CD4-positive, alpha-beta T cell treated with Interleukin-12 subunit alpha and Interleukin-12 subunit beta, for 1 hour (primary cell): ENCODE measurements at places on chromosomes 11 and 22.
A peak's percentile ranks its signal among the peaks of the same experiment; 100 is the strongest.

GRCh38 chr11:74004759-74005615 is 3.9 kb downstream of the UCP3 start:
- DNase-seq = peak; percentile 90

DNA sequence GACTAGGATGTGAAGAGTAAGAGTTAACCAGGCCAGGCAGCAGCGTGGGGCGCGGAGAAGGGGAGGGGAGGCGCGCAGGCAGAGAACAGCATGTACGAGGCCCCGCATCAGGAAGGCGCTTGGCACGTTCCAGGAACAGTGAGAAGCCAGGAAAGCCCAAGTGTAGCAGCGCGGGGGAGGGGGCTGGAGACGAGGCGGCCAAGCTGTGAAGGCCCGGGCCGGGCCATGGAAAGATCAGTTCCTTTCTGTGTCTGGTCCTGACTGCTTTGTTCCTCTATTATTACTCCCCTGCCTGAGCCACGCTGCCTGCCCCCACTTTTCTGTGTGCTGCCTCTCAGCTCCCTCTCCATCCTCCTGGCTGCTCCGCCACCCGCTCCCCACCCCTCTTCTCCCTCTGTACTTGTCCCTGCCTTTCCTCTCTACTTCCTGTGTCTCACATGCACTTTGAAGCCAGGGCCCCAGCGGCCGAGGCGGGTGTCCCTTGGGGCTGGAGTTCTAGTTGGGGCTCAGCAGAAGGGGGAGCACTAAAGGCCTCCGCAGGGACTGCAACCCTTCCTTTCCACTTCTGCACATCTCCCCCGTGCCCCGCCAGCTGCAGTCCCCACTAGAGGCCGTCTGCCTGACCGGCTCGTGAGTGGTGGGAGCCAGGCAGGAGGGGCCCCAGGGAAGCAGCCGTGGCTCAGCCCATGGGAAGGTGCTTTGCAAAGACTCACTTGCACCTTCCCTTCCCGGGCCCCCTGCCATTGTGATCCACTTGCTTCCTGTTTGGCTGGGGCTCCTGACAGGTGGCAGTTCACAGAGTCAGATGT is 63.7 kb downstream of the PRDM11 start:
- no peak for DNase-seq

- DNase-seq = peak; percentile 42
Observed at GRCh38 chr11:66068923-66069714, 953 bp upstream of the PACS1 start.

DNA sequence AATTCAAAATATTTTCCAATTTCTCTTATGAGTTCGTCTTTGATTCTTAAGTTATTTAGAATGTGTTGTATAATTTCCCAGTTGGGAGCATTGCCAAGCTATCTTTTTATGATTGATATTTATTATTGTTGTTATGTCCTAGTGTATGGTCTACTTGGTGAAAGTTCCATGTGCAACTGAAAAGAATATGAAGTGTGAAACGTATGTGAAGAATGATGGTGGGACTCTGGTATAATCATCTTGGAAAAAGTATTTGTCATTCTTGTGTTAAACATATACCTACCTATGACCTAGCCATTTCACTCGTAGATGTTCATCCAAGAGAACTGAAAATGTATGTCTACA is 12.0 kb upstream of the GNB1L start:
- no peak for DNase-seq

GRCh38 chr11:72524711-72525110 is 90.4 kb upstream of the CLPB start:
- DNase-seq = no peak

- DNase-seq = no peak
Observed at GRCh38 chr11:11580012-11580411, 41.8 kb downstream of the GALNT18 start.

DNA sequence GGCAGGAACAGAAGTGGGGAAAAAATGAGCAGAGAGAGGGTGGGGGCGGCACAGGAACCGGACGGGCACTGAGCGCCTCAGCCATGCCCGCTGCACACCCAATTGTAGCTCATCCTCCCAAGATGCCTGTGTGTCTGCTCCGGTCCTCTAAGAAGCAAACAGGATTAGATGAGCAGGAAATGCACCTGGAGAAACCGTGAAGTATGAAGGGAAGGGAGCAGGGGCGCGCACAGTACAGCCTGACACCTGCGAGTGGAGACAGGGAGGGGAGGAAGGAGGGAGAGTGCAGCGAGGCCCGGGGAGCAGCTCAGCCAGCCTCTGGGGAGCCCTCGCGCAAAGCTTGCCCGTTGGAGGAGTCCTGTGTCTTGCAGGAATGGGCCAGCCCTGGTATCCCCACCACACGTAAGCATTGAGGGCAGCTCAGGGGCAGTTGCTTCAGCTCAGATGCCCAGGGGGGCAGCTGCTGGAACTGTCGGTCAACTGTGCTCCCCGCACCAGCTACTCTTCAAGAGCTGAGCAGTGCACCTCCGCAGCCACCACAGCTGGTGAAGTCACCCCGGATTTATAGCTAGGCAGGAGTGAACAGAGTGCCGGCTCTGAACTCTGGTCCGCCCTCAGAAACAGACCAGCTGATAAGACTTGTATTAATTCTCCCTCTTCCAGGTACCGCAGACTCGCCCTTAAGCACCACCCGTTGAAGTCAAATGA is 7.0 kb downstream of the DNAJB13 start:
- DNase-seq = no peak

DNA sequence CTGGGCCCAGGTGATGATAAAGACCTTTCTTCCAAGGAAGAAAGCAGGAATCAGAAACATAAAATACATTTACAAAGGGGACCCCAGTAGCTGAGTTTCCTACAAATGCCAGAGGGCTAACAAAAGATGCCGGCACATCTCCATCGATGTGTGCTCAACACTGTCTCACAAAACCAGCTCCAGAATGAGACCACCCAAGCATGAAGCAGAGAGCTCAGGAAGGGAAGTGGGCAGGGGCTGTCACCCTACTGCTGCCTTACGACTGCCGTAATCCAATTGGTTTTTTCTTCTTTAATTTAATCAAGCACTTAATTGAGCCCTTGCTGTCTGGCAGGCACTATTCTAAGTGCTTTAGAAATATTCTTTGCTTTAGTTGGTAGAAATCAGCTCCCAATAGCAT is 26.1 kb downstream of the SMCO4 start:
- no peak for DNase-seq

- no peak for DNase-seq
Observed at GRCh38 chr11:13040969-13041561, 31.9 kb downstream of the RASSF10 start.

DNA sequence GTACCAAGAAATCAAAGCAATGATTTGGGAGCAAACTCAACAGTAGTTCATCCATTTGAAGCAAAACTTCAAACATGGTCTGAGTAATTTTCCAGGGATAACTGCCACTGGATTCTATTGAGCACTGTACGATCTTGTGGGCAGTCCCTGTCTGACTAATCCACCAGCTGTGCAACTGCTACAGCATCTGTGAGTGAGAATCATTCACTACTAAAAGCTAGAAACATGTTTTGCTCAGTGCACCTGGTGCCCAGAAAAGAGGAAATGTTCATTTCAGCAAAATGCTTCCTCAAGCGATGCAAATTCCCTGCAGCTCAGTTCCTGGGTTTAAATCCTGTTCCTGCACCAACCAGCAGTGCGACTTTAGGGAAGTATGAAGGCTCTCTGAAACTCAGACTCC is 1077.9 kb downstream of the DLG2 start:
- no peak for DNase-seq

DNA sequence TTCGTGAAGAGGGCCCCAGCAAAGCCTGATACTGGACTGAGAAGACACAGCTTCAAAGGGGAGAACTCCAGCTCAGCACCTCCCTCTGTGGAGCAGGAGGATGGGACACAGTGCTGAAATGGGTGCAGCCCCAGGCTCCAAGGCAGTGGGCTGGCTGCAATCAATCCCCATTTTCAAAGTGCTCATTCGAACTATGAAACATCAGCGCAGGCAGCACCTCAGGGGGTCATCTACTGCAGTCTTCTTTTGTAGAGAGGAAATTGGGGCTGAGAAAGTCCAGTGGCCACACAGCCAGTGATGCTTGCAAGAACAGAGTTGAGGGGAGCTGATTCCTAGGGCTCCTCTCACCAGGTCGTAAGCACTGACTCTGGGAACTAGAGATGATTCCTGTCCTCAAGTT is 25.1 kb downstream of the OPCML start:
- DNase-seq = no peak

DNA sequence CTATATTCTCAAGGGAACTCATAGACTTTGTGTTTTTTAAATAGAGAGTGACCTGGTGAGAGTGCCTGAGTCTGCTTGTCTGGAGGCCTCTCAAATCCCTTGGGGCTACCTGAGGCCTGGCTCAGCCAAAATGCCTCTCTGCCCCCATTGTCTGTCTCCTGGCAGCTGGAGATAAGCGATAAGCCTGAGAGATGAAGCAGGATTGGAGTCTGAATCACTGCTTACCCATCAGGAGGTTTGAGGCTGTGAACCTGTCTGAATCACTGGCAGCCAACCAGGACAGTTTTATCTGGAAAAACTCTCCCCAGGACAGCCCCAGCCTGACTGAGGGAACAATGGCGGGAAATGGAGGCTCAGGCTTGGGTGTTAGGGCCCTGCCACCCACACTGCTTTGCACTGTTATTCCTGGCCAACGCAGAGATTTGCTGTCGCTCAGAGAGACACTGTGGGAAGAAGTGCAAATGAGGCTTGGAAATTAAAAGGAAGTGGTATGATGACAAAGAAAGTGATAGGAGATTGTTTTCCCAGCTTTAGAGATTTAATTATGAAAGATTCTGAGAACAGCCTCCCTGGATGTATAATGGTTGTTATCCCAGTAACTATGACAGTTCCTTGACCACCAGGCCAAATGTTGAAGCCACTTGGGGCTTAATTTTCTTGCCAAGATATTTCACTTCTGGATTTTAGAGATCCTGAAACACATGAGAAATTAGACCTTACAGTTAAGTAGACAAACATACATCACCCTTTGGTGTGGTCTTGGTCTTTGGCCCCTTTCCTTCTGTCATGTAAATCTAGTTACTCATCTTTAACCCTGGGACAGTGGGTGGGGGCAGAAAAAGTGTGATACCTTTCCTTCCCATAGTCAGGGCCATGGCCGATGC is 102.1 kb downstream of the RASSF10 start:
- DNase-seq = no peak

DNA sequence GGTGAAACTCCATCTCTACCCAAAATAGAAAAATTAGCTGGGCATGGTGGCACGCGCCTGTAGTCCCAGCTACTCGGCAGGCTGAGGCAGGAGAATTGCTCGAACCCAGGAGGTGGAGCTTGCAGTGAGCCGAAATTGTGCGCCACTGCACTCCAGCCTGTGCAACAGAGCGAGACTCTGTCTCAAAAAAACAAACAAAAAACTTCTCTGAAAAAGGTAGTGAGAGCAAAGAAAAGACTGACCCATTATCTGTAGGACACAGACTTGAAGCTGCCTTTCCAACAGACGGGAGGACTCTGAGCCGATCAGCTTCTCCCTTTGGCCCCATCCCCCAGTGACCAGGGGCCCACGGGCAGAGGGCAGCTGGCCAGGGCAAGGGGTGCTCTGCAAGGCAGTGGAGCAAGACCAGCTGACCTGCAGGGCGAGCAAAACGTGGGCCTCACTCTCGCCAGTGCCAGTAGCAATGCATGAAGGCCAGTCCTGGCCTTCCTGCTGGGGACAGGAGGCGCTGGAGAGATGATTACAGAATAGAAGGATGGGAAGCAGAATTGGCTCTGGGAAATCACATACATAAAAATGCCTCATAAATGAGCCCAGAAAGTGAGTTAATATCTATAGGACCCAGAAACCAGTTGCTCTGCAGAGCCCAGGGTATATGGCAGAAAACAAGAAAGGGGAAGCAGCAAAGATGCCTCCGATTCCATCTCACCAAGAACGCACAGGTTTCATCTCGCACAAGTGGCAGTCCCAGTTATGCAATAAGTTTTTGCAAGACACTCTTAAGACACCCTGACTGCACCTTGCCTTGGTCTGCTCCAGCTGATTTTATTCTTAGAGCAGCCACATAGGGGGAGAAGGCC is 2.8 kb downstream of the EHD1 start:
- no peak for DNase-seq

DNA sequence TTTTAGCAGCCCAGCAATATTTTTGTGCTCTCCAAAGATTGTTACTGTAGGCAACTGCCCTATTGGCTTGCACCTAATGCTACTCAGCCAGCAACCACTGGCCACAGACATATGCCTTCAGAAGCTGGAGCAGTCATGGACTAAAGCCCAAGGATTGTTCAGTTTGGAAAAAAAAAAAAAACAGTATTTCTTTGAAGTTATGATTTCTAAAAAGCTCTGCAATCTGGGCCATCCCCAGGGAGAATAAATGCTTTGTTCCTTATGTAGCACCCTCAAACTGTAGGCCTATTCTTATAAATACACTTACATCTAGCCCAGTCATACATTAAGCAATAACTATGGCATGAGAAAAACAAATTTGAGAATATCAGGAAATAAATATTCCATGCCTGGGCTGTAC is 2190.5 kb upstream of the RAG2 start:
- no peak for DNase-seq

DNA sequence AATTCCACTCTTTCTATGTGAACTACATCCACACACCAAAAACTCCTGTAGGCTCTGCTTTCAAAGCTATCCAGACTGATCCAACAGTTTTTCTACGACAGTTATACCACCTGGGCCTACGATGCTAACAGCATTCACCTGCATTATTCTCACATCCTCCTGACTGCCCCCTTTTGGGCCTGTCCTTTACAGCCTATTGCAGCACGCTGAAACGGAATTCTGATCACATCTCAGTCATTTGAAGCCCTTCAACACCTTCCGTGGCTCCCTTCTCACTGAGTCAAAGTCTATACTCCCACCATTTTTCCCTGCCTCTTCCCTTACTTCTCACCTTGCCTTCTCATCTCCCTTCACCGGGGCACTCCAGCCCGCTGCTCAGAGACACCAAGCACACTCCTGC is 791.3 kb upstream of the KIRREL3 start:
- DNase-seq = no peak

DNA sequence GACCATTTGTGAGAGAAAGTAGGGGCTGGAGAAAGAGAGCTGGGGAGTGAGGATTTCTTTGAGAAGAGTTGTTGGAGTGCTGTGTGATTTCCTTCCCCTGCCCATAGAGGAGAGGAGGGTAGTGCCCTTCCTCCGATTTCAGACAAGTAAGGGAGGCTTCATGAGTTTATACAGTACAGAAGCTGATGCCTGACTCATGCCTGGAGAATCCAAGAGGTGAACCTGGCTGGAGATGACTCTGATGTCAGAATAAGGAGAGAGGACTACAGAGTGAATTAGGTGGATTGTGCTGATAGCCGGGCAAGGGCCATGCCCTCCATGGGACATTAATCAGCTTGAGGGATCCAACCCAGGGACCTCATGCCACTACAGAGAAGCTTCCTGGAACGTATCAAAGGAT is 91.6 kb downstream of the FAR1 start:
- DNase-seq = no peak
